Head of caudate nucleus (tissue), 42 donors: ENCODE measurements at places on chromosomes 2 and 18.

DNA sequence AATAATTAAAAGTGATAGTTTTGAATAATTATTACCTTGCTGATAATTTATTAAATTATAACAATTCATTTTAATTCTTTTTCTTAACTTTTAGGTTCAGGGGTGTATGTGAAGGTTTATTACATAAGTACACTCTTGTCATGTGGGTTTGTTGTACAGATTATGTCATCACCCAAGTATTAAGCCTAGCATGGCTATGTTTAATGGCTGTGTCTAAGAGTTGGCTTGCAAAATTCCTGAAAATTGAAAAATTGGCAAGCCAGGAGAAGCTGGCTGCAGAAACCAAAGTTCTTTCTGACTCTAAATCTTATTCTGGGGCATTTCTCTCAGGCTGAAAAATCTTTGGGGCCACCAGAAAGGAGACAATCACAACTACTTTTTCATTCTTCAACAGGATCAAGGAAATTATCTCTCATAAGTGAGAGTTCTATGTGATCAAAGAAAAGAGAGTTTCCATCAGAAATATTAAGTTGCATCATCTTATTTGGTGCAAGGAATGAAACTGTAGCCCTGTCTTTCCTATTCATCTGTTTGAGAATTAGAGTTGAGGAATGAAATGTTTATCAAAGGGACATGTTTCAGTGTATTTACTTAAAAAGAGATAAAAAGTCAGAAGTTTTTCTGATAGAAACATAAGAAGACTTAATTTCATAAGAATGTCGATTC lies 412.1 kb upstream of the CDH2 start:
- DNase-seq: no peak

DNA sequence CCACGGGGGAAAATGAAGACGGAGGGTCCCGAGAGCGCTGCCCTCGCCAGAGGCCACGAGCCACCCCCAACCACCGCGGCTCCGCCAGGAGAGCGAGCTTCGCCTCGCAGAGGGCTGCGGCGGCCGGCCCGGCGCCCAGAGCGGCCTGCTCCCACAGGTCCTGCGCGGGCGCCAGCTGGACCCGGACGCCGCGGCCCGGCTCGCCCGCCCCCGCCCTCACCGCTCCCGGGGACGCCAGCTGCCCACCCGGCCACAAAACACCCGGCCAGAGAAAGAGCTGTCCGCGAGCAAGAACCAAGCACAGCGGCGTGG lies 709 bp downstream of the PTPN2 start:
- no peak for DNase-seq

GRCh38 chr18:13973061-13973575 lies 57.8 kb upstream of the MC2R start:
- DNase-seq: no peak

- no peak for DNase-seq
These were observed 250.8 kb upstream of the PXDN start for GRCh38 chr2:1995081-1995480.

DNA sequence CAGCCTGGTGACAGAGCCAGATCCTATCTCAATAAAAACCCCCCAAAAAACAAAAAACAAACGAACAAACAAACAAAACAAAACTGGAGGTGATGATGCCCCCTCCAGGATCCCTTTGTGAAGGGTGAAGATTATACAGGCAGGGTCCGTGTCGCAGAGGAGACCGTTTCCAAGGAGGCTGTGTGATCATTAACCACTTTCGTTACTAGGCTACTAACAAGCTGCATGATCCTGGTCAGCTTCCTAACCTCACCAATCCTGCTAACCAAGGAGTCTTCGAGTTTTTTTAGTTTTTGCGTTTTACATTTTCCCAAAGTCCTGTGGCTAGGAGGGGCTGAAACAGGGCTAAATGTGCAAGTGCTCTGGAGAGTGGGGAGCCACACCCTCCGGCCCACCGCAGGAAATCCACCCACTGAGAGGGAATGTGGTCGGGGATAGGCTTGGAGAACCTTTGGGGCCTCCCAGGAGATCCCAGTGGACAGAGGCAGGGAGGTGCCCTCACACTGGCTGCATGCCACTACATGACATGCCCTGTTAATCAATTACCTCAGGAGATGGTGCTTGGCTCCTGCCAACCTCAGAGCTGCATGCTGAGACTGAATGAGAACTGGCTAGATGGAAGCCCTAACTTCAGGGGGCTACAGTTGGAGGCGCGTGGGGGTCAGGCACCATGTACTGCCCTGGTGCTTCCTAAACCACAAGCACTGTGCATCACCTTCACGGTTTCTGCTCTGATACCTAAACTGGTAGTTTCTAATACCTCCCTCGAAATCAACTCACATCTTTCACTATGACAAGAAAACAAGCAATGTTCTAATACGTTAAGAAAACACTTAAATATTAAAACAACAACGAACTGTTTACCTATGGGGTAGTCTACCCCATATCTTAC lies 67.5 kb upstream of the RGPD5 start:
- DNase-seq: no peak
